Activated CD8-positive, alpha-beta memory T cell treated with anti-CD3 and anti-CD28 coated beads, Interleukin-2, amount 50 U/mL, for 48 hours (primary cell): ENCODE measurements at places on chromosomes 4 and X.

DNA sequence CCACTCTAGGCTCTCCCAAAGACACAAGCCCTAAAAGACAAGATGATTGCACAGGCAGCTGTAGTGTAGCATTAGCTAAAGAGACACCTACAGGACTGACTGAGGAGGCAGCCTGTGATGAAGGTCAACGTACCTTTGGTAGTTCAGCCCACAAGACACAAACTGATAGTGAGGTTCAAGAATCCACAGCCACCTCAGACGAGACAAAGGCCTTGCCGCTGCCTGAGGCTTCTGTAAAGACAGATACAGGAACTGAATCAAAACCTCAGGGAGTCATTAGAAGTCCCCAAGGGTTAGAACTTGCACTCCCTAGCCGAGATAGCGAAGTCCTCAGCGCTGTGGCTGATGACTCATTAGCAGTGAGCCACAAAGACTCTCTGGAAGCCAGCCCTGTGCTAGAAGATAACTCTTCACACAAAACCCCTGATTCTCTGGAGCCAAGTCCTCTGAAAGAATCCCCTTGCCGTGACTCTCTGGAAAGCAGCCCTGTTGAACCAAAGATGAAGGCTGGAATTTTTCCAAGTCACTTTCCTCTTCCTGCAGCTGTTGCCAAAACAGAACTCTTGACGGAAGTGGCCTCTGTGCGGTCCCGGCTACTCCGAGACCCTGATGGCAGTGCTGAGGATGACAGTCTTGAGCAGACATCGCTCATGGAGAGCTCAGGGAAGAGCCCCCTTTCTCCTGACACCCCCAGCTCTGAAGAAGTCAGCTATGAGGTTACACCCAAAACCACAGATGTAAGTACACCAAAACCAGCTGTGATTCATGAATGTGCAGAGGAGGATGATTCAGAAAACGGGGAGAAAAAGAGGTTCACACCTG lies 306.3 kb downstream of the ANK2 start:
- DNase-seq = peak; percentile 79

GRCh38 chr4:39051492-39051891 lies 10.5 kb upstream of the KLHL5 start:
- DNase-seq = no peak

- no peak for DNase-seq
Measured at GRCh38 chr4:121728066-121728465, 31.3 kb upstream of the ANXA5 start.

GRCh38 chr4:24914460-24914859 lies 1.6 kb upstream of the CCDC149 start:
- no peak for DNase-seq

GRCh38 chr4:159014859-159015258 lies 88.0 kb upstream of the RAPGEF2 start:
- DNase-seq = no peak

DNA sequence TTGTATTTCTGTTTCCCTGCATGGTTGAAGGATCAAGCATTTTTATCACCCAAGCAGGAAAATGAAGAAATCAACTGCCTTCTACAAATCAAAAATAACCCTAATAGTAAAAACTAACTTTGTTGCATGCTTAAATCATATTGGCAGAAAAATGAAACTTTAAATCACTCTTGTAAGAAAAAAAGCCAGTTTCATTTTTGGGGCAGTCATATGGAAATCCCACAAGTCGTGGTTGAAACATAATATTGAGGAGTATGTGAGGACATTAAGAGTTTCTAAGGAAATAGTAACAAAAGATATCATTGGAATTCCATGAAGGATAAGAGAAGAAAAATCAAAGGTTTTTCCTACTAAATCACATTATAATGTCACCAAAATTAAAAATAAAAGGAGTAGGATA lies 8.4 kb downstream of the TEC start:
- no peak for DNase-seq

- DNase-seq = no peak
Measured at GRCh38 chrX:74304016-74304415, at the start of gene ZCCHC13. TSS of gene ZCCHC13 (plus strand) at chrX:74304180. CDS start at chrX:74304267, 87 bp downstream.

GRCh38 chr4:30801876-30802275 lies 81.7 kb downstream of the PCDH7 start:
- DNase-seq = no peak

DNA sequence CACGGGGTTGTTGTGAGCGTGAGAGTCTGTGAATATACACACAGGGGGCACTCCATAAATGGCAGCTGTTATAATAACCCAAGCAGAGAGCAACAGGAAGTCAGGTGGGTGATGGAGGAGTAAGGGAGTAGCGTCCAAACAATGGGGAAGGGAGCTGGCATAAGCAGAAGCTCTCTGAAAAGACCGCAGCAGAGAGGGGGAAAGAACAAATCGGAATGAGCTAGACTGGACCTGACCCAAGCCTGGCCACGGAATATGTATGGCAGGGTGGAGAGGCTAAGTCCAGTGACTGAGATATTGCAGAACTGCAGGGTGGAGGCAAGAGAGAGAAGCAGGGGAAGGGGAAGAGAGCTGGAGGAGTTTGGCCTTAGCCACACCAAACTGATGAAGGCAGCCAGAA lies 6.5 kb upstream of the GJB1 start:
- DNase-seq = no peak

DNA sequence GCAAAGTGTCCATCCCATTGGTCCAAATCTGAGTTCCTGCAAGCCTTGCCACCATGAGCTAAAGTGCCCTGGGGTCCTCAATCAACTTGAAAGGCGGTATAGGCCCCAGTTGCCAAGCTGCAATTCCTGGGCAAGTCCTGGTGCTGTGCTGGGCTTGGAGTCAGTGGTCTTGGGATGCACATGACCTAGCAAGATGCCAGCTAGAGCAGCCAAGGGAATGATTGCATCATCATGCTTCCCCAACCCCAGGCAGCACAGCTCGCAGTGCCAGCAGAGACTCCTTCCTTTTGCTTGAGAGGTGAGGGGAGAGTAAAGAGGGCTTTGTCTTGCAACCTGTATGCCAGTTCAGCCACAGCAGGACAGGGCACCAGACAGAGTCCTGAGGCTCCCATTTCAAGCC lies 50.5 kb downstream of the KCNIP4 start:
- no peak for DNase-seq
